ENCODE measurements at places on chromosomes 2 and 18.

GRCh38 chr18:47050468-47050867 is 15.0 kb upstream of the ELOA2 start:
- no peak for DNase-seq

DNA sequence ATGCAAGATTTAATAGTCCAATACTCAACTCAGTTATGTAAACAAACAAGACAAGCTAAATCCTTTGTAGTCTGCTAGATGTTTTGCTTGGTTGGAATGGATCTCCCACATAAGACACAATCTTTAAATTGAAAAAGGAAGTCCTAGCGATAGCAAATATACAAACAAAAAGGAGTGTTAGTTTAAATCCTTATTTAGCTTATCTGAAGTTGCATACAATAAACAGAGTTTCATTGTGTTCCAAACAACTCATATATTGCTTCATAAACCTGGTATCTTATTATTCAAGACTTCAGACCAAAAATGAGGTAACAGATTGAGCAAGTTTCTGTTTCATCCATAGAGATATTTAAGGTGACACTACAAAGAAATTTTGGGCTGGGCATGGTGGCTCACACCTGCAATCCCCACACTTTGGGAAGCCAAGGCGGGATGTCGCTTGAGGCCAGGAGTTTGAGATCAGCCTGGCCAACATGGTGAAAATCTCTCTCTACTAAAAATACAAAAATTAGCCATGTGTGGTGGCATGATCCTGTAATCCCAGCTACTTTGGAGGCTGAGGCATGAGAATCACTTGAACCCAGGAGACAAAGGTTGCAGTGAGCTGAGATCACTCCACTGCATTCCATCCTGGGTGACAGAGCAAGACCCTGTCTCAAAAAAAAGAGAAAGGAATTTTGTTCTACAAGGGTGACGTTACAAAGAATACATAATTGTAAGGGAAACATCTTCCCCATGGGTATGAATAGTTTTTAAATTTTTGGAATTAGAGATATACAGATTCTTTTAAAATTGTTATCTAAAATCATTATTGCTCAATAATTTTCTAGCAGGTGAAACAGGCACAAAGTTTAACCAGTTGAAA is 150.5 kb upstream of the L3MBTL4 start:
- no peak for DNase-seq

GRCh38 chr2:18819566-18819965 is 230.2 kb upstream of the NT5C1B start:
- DNase-seq = no peak

DNA sequence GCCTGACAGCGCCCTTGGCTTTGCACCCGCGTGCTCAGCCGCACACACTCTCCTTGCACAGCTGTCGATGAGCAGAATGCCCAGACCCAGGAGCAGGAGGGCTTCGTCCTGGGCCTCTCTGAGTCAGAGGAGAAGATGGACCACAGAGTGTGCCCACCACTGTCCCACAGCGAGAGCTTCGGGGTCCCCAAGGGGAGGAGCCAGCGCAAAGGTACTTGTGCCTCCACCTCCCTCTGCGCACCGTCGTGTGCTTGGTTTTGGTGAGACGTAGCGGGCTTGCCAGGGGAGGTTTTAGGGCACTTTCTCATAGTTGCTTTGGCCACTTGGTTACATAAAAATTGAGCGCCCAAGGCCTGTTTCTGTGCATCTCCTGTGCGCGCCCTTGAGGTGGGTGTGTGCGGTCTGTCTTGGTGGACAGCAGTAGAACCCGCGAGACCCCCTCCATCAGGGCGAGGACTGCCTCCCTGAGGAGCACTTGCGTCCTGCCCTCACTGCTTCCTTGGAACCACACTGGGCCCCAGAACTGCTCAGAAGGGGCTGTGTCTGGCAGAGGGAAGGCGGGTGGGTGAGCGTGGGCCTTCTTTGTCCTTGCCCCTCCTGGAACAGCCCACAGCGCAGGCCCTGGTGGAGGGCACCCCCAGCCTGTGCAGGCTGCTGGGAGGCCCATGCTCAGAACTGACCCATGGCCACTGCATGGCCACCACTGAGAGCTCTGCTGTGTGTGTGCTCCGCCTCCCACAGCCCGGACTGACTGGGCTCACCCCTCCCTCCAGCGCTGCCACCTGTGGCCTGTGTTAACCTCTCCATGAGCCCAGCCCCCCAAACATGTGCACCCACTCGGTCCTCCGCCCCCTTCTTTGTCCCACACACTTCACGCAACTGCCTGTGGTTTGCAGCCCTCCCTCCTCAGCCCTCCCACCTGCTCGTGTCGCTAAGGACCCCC is 95.9 kb downstream of the DGKD start:
- DNase-seq = no peak

GRCh38 chr2:172642301-172643020 is 86.6 kb downstream of the PDK1 start:
- no peak for DNase-seq

GRCh38 chr2:187013058-187013457 is 164.1 kb upstream of the ZSWIM2 start:
- no peak for DNase-seq

GRCh38 chr2:226802573-226802972 is 3.0 kb upstream of the IRS1 start:
- DNase-seq = no peak

- DNase-seq = no peak
These were observed 759 bp upstream of the ACTR1B start for GRCh38 chr2:97664636-97664970.

- no peak for DNase-seq
These were observed 567.0 kb upstream of the SOX11 start for GRCh38 chr2:5125017-5125730.

GRCh38 chr18:50286391-50287027 is 983 bp downstream of the CXXC1 start:
- no peak for DNase-seq

- no peak for DNase-seq
These were observed 30.8 kb downstream of the SH3YL1 start for GRCh38 chr2:233030-233429.

DNA sequence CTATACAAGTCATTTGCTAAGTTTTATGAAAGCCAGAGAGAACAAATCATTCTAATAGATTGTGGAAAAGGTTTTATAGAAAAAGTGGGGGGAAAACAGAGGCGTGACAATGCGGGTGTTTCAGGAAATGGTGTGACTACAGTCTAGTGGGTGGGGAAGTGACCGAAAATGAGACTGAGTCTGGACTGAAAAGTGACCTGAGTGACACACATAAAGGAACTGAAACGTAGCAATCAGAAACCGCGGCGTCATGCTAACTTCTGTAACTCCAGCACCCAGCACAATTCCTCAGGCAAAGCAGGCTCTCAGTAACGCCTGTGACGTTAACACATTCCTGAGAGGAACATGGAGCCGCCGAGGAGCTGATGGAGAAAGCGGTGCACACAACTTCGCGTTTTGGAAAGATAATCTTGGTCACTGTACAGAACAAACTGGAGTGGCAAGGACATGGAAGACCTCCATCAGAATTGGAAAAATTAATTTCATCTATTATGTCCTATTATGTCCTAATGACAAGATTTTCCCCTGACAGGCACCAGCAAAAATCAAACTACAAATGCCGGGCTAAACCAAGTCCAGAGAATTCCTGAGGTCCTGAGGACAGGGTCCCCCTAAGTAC is 1.4 kb upstream of the CD226 start:
- DNase-seq = no peak

DNA sequence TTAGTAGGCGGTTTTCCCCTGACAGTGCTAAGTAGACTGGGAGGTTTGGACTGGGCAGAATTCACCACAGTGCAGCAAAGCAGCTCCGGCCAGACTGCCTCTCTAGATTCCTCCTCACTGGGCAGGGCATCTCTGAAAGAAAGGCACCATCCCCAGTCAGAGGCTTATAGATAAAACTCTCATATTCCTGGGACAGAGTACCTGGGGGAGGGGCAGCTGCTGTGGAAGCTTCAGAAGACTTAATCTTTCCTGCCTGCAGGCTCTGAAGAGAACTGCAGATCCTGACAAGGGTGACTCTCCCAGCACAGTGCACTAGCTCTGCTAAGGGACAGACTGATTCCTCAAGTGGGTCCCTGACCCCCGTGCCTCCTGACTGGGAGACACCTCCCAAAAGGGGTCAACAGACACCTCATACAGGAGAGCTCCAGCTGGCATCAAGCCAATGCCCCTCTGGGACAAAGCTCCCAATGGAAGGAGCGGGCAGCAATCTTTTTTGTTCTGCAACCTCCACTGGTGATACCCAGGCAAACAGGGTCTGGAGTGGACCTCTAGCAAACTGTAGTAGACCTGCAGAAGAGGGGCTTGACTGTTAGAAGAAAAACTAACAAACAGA is 266.8 kb upstream of the CRIM1 start:
- no peak for DNase-seq

DNA sequence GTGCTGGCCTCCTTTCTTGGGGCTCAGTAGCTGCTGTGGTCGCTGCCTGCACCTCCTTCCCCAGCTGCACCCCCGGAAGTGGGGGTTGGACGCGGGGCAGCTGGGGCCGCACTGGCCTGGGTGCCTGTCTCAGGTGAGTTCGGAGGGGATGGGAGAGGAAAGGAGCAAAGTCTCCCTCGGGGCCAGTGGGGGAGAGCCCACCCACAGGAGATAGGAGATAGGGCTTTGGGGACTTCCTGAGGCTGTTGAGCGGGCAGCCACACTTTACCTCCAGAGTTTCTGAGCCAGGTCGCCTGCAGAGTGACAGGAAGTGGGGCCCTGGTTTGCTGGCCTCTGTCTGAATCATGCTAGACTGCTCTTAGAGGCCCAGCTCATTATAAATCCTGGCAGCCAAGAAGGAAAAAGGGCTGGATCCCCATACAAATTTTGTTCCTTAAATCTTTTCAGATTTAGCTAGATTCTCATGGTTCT is 8.1 kb downstream of the MBP start:
- DNase-seq = no peak

DNA sequence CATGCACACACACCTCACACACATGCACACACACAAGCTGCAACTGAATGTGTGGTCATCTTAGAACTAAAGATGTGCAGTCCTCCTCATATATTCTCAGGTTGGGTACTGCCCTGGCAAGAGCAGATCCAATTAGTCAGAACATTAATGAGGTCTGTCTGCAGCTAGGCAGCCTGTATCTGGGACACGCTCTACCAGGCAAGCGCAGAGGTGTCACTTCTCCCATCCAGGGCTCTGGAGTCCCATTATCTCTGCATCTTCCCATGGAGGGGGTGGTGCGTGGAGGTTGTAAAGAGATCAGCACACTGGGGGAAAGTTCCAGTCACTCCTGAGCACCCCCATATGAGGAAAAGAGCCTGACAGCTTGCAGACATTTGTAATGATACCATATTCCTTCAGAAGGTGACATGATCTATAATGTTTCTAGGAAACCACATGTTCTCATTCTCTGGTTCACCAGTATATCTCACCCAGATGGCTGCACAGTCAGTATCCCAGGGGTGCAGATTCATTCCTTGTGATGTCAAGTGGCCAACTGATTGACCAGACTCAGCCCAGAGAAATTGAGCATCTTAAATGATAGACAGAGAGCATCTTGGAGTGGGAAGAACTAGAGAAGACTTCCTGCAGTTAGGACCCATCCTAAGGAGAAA is 95.4 kb downstream of the RTN4 start:
- DNase-seq = no peak

- no peak for DNase-seq
These were observed 48.4 kb upstream of the LAPTM4A start for GRCh38 chr2:20099780-20100179.

DNA sequence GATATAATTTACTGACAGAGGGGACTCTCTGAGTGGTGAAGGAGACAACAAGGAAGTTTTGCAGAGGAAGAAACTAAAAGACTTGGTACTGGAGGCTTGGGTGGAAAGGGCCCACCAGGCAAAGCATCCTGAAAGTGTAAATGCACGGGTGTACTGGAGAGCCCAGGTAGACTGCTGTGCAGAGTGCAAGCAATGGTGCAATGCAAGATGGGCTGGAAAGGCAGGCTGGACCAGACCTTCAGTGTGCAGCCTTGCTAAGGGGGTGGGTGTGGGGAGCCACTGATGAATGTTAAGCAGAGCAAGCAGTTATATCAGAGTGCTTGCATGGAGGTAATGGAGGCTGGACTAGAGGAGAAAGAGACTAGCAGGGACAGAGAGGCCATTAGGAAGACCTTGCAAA is 10.7 kb downstream of the C2orf74 start:
- no peak for DNase-seq

DNA sequence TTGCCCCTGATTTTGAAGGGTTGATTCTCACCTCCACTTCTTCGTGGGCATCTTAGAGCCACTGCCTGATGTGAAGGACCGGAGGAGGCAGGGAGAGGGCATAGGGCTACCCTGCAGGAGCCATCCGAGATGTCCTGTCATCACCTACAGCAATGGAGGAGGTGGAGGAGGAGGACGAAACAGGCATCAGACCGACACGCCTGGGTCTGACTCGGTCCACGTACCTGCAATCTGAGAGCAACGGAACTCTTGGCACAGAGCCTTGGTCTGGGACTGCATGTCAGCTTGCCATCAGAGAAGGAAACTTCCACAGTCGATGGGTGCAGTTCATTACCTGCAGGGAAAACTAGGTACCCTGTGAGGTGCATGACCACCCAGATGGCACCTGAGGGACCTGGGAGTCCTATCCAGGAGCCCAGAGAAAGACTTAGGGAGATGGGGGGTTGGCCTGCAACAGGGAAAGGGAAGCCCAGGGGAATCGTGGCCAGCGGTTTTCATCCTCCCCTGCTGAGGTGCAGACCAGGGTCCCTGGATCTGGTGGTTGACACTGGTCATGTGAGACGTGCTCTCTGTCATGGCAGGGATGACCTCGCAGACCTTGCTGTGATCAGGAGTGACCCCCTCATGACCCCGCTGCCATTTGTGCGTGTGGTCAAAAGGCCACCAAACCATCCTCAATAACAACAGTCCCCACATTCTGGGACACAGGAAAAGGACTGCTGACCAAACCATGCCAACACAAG is 190.8 kb downstream of the SEPTIN10 start:
- DNase-seq = no peak

DNA sequence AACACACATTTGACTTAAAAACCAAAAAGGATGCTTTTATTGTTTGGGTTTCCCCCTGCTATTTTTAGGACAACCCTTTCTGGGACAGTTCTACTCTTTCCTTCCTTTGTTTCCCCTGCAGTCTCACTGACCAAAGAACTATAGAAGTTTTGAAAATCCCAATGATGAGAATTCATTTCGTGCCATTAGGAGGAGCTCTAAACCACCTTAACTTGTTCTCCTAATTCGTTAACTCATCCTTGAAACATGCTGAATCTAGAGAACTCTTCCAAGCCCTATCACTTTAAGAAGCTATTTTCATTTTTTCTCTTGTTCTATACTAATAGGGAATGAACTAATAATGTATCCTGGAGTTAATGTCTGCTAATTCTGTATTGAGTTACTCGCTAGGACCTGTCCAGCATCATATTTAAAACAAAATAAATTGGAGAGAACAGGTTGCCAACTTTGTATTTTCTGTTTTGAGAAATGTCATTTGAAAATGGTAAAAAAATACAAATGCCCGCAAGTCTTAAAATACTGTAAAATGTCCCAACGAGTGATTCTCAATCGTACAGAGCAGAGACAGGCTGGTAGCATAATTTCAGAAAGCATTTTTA is 62.9 kb downstream of the AFTPH start:
- no peak for DNase-seq

- no peak for DNase-seq
These were observed 26.1 kb upstream of the CYP26B1 start for GRCh38 chr2:72173640-72174321.

All from activated CD8-positive, alpha-beta memory T cell treated with anti-CD3 and anti-CD28 coated beads for 4 hours (primary cell).